ENCODE measurements at places on chromosomes 3 and 15. TPM values are rescaled to one million over a fixed set of nuclear protein-coding genes. Genes with fewer than 3 reads are reported as not detected.

The ANKRD63 gene
- total RNA-seq, result not detected

The FBLN2 gene
- 16.5 TPM for total RNA-seq

The EOMES gene
- not detected for total RNA-seq

The IGF1R gene
- total RNA-seq, result 93.5 TPM

- DNase-seq, result peak; percentile 5
Observed at GRCh38 chr3:32105291-32106131, 909 bp upstream of the GPD1L start.

- no peak for DNase-seq
Observed at GRCh38 chr15:45449916-45450867, 71.8 kb upstream of the GATM start.

DNA sequence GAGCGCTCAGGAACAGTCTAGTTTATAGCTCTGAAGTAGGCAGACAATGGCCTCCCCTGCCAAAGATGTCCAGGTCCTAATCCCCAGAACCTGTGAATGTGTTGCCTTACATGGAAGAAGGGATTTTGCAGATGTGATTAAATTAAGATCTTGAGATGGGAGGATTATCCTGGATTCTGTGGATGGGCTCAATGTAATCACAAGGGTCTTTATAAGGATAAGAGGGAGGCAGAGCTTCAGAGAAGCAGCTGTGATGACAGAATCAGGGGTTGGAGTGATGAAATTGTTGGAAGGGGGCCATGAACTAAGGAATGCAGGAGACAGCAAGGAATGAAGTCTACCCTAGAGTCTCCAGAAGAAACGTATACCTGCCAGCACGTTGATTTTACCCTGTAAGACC is 14.0 kb upstream of the GK5 start:
- no peak for DNase-seq

DNA sequence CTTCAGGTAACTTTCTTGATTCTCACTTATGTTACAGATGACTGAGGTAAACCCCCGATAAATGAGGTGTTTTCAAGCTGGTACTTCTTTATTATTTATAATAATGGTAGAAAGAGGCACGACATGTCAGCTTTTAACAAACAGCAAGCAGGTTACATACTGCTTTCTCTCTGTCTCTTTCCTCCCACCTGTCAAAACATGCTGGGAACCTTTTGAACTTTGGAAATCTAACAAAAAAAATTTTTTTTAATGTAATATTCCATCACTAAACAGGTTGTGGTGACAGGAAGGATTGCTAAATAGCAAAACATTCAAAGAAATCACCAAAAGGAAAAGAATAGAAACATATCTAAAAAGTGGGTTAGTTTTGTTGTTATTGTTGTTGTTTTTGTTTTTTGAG is 48.2 kb downstream of the ANO10 start:
- DNase-seq, result no peak

- peak; percentile 69 for DNase-seq
Observed at GRCh38 chr3:178950676-178951075, 120.9 kb downstream of the ZMAT3 start.

GRCh38 chr15:26083457-26083856 is 220.3 kb upstream of the ATP10A start:
- DNase-seq, result no peak

GRCh38 chr3:72044231-72044855 is 259.4 kb upstream of the PROK2 start:
- DNase-seq, result peak; percentile 7

DNA sequence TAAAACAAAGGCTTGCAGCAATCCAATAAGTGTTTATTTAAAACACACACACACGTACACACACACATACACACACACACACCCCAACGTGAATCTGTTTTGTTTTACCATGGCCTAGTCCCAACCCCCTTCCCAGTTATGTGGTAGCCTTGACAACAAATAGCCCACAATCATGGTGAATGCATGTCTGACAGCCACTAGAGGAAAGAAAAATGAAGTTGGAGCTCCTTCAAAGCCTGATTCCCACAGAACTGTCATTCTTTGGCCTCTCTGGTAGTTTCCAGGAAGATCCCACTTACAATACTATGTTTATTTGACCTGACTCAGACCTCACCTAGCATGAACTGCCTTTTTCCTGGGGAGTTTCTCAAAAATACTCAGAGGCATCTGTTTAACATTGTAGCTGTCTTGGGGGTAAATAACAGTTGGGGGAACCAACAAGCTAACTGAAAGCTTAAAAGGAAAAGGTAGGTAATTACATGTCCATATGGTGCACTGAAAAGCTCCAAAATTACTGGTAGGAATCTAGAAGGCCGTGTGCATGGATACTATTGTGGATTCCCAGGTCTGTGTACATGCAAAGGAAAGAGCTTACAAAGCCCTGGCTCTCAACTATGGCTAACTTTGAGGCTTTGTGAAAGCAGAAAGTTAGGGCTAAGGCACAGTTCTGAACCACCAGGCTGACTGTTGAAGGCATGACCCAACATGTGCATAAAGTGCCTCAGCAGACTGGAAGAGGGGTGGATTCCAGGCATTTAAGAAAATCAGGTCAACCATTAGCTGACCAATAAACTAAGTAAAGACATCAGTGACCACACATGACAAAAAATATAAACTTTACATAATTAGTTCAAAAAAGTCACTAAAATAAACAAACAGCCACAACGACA is 65.3 kb downstream of the FAIM start:
- peak; percentile 39 for DNase-seq

DNA sequence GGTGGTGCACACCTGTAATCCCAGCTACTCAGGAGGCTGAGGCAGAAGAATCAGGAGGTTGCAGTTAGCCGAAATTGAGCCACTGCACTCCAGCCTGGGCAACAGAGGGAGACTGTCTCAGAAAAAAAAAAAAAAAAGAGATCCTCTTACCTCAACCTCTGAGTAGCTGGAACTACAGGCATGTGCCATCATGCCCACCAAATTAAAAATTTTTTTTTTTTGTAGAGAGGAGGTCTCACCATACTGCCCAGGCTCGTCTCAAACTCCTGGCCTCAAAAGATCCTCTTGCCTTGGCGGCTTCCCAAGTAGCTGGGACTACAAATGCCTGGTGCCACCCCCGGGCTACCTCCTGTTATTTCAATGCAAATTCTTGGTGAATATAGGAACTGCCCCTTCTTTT is 1.5 kb downstream of the UMPS start:
- no peak for DNase-seq

GRCh38 chr3:58383476-58383875 is 50.2 kb downstream of the PDHB start:
- no peak for DNase-seq

GRCh38 chr15:92076541-92076940 is 223.0 kb downstream of the SLCO3A1 start:
- DNase-seq, result no peak

- DNase-seq, result no peak
Observed at GRCh38 chr3:74267131-74267530, 347.3 kb downstream of the CNTN3 start.

GRCh38 chr3:70981231-70981880 is 602.2 kb downstream of the FOXP1 start:
- DNase-seq, result peak; percentile 62

GRCh38 chr3:178754852-178755510 is 218.7 kb downstream of the KCNMB2 start:
- DNase-seq, result no peak

DNA sequence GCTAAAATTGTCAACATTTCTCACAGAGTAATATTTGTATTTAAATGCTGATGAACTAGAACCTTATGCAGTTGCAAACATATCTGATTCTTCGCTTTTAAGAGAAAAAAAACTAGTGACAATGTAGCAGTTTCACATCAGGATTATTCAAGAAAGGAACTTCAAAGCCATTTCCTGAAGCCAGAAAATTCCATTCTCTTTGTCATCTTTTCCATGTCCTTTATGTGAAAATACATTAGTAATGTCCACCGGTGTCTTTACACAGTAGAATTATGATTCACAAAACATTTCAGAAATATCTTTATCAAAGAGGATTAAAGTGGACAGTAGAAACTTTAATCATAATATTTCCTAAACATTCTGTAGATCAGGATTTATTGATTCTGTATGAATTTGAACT is 12.7 kb upstream of the LXN start:
- DNase-seq, result peak; percentile 78
